ENCODE measurements at places on chromosomes 11 and 22. TPM values are rescaled to one million over a fixed set of nuclear protein-coding genes. Genes with fewer than 3 reads are reported as not detected.

DNA sequence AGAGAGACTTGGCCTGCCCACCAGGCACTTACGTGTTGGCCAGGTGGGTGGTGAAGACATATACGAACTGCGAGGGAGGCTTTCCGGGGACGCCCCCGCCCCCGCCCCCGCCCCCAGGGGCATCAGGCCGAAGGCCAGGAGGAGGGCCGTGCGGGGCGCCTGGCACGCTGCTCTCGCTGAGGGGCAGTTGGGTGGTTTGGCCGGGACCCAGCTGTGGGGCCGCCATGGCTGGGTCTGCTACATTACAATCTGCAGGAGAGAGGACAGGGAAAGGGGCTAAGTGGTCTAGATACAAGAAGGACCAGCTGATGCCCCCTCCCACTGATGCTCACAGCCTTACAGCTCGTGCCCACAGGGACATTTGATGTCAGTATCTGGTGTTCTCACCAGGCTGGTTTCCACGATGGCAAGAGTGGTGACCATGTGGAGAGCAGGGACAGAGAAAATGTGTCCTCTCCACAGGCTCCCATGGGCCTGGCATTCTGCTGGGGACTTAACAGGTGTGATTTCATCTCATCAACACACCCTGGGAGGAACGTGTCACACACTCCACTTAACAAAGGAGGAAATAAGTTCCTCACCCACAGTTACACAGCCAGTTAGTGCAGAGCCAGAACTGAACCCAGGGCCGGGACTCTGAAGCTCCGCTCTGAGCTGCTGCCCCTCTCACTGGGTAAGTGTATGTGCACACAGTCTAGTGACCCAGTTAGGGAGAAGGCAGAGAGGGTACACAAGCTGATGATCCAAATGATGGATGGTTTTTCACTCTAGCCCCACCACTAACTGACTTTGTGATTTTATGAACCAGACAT, 19.7 kb downstream of the CXCR5 start:
- peak; percentile 35 for DNase-seq
- no peak overlapping the region for H3K27ac ChIP-seq
- no peaks in the 10 kb centered on the region for H3K27me3 ChIP-seq
- H3K4me3 ChIP-seq = no peak overlapping the region
- H3K4me1 ChIP-seq = peaks cover 11% of the 10 kb centered on the region
- H3K36me3 ChIP-seq = peaks cover 90% of the 10 kb centered on the region

Gene CTSD
- total RNA-seq = 2,309 TPM

GRCh38 chr11:116960930-116961329, 123.5 kb upstream of the APOA1 start:
- H3K4me1 ChIP-seq = peaks cover 14% of the 10 kb centered on the region
- DNase-seq = no peak
- no peak overlapping the region for H3K4me3 ChIP-seq
- H3K27me3 ChIP-seq = no peaks in the 10 kb centered on the region
- no peaks in the 10 kb centered on the region for H3K36me3 ChIP-seq
- no peak overlapping the region for H3K27ac ChIP-seq

DNA sequence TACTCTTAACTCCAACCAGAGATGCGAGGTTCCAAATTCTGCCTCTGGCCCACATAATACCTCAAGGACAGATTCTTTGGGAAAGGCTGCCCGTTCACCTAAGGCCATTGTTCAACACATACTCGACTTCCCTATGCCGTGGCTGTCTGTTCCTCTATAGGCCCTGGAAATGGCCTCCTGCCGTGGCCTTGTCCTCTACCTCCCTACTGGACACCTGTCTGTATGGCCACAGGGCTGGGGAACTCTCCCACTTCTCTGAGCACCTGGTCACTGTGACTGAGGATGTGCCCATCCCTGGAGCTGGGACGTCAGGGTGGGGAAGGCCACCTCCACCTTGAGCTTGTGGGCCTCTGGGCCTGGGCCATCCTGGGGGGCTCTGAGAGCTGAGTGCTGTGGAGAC, 340.5 kb upstream of the B3GAT1 start:
- no peaks in the 10 kb centered on the region for H3K4me1 ChIP-seq
- no peaks in the 10 kb centered on the region for H3K36me3 ChIP-seq
- H3K27me3 ChIP-seq = no peaks in the 10 kb centered on the region
- no peak overlapping the region for H3K27ac ChIP-seq
- DNase-seq = no peak
- H3K4me3 ChIP-seq = no peak overlapping the region

DNA sequence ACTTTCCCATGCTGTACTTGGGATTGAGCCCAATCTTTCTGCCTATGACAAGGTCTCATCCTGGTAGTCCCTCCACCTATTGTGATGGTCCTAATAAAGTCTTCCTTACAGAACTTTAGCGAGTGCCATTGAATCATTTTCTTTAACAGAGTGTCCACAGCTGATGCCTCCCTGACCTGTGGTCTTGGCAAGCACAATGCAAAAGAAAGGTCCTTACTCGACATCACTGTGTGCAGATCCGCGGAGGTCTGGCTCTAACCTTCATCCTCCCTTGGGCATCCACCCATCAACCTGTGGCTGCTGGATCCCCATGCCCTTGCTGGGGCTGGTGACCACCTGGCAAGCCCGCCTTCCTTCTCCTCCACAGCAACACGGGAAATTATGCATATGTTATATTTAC, 1203.9 kb downstream of the TBC1D22A start:
- no peak overlapping the region for H3K4me3 ChIP-seq
- no peak overlapping the region for H3K27ac ChIP-seq
- H3K27me3 ChIP-seq = no peaks in the 10 kb centered on the region

GRCh38 chr11:27372164-27372563, 9.1 kb upstream of the CCDC34 start:
- H3K4me3 ChIP-seq = no peak overlapping the region
- H3K4me1 ChIP-seq = no peaks in the 10 kb centered on the region
- no peaks in the 10 kb centered on the region for H3K27me3 ChIP-seq
- no peak for DNase-seq
- H3K27ac ChIP-seq = no peak overlapping the region

DNA sequence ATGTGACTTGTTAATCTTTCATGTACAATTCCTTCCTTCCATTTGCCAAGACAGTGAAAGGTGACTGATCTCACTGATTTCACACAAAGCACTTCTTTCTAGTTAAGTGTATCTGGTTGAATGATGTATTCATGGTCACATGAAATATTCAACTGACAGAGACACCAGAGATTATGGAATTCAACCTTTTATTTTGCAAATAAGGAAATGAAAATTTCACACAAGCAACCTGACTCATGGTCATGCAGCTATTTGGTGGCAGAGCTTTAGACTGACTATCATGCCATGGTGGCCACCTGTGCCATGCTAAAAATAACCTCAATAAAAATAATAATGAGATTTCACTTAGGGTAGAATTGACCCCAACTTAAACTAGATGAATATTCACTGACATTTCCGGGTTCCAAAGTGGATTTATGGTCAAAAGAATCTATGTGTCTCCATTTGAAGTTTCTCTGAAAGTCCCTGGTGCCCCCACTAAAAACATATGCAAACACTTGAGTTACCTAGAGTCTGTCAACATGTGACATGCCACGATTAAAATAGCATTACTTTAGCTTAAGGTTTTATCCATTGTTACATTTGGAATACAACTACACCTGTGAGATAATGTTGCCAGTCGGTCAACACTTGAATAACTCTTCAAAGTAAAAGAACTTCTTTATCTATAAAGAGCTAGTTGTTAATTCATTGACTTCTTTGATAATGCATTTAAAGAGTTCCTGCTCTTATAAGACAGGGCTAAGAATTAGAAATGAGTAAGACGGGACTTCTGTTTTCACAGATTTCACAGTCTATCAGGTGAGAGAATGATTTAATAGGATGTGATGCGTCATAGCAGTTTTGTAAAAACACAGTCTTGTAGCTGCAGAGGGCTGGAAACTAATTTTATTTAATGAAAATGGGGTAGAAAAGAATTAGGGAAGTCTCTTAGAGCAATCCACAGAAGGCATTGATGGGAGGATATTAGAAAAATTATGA, 94.6 kb upstream of the OR9G4 start:
- no peak overlapping the region for H3K4me3 ChIP-seq
- no peaks in the 10 kb centered on the region for H3K4me1 ChIP-seq
- no peaks in the 10 kb centered on the region for H3K27me3 ChIP-seq
- H3K27ac ChIP-seq = no peak overlapping the region
- H3K36me3 ChIP-seq = no peaks in the 10 kb centered on the region

GRCh38 chr22:30893434-30894370, 74.9 kb downstream of the MORC2 start:
- H3K27ac ChIP-seq = no peak overlapping the region
- DNase-seq = no peak
- no peaks in the 10 kb centered on the region for H3K36me3 ChIP-seq
- H3K27me3 ChIP-seq = no peaks in the 10 kb centered on the region

DNA sequence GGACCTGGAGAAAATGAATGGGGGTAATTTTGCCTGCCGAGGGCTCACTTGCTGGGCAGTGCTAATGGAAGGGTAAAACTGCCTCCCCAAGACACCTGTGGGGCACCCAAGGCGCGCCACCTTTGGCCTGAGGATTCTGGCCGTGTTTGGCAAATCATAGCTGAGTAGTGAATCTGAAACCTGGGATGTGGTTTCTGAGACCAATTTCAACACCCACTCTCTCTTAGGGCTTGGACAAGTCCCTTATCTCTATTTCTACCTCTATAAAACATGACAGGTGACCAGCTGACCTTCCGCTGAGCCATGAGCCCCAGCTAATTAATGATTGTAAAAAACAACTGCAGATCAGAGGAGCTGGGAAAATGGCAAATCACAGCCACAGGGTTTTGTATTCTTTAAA, 1.5 kb upstream of the PACSIN3 start:
- H3K27me3 ChIP-seq = no peaks in the 10 kb centered on the region
- no peak overlapping the region for H3K27ac ChIP-seq
- H3K4me1 ChIP-seq = peaks cover 44% of the 10 kb centered on the region
- no peaks in the 10 kb centered on the region for H3K36me3 ChIP-seq
- H3K4me3 ChIP-seq = no peak overlapping the region
- no peak for DNase-seq

Gene NCF4
- 49.7 TPM for total RNA-seq

Gene SCGB1A1
- total RNA-seq = not detected

Gene RAB36
- 6.3 TPM for total RNA-seq

- H3K27ac ChIP-seq = no peak overlapping the region
- no peak for DNase-seq
- no peaks in the 10 kb centered on the region for H3K27me3 ChIP-seq
- no peak overlapping the region for H3K4me3 ChIP-seq
- H3K36me3 ChIP-seq = no peaks in the 10 kb centered on the region
Observed at GRCh38 chr11:125251956-125252355, 87.4 kb downstream of the PKNOX2 start.

GRCh38 chr22:35972559-35972958, 56.1 kb downstream of the RBFOX2 start:
- H3K27ac ChIP-seq = no peak overlapping the region
- DNase-seq = no peak
- no peaks in the 10 kb centered on the region for H3K27me3 ChIP-seq
- H3K4me3 ChIP-seq = no peak overlapping the region

Gene CD6
- 0.22 TPM for total RNA-seq
